ENCODE measurements at places on chromosomes 12 and 14.

- DNase-seq = no peak
These were observed 136.5 kb upstream of the VRK1 start for GRCh38 chr14:96660667-96661066.

DNA sequence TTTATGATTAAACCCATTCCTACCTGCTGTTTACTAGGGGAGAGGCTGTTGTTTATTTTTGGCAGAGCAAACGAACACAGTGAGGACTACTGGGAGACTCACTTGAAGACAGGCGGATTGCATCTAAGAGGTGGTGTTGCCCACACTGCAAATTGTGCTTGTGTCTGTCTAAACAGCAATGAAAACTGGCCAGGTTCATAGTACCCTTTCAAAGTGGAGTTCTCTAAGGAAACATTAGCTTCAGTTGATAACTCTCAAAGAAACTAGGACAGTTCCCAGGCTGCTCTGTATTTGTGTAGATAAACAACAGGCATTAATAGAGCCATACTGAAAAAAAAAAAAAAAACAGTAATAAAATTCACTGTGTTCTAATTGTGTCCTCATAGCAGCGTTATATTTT, 466.0 kb upstream of the RGS6 start:
- DNase-seq = no peak

DNA sequence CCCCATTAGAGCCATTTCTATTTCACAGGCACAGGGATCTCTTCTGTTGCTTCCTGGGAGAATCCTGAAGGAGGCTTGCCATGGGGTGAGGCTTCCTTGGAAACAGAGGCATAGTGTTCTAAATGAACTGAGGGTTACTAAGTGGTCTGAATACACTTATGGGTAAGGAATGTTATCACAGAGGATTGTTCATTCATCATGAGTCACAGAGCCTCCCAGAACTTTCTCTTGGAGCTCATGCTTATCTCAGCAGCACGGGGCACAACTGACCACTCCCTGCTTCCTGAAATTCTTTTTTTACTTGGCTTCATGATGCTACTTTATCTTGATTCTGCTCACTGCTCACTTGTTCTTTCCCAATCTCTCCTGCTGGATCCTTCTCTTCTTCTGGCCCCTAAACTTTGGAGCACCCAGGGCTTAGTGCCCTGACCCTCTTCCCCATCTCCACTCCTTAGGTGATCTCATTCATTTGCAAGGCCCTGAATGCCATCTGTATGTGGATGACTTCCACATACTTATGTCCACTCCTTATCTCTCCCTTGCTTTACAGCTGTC, 57.9 kb downstream of the ANO6 start:
- no peak for DNase-seq

GRCh38 chr12:105109465-105110212, 2.1 kb downstream of the WASHC4 start:
- DNase-seq = no peak

GRCh38 chr14:36091096-36091495, 85.4 kb downstream of the PTCSC3 start:
- DNase-seq = no peak

DNA sequence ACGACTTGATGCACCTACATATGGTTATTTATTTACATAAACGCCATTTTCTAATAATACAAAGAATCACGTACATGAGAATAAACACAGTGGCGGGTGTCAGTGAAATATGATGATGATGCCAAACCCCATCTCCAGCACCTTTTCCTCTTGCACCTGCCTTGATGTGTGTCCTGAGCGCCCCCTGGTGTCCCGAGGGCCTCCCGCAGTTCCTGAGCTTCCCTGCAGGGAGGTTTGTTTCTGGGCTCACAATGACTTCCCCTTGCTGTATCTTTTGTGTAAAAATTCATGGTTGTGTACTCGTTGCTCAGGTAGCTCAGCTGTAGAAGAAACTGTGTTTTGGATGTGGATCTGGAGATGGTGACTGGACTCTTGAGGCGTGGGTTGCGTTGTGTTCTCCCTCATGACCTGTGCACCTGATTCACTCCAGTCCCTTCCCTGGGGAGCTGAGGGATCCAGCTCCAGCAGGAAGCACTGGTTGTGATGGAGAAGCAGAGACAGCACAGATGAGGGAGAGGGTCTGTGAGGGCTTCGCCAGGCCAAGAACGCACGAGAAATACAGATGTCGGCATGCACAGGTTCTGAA, 1037.8 kb downstream of the TMEM121 start:
- DNase-seq = peak; percentile 47

GRCh38 chr12:11991604-11992003, 79.1 kb upstream of the BCL2L14 start:
- no peak for DNase-seq

GRCh38 chr14:68819260-68819691, 26.4 kb upstream of the ZFP36L1 start:
- DNase-seq = peak; percentile 23

- no peak for DNase-seq
These were observed 67.1 kb upstream of the SRSF5 start for GRCh38 chr14:69699748-69700303.

GRCh38 chr12:77772676-77773298, 57.9 kb upstream of the NAV3 start:
- no peak for DNase-seq

- no peak for DNase-seq
These were observed 64.9 kb upstream of the STRN3 start for GRCh38 chr14:31090883-31091764.

DNA sequence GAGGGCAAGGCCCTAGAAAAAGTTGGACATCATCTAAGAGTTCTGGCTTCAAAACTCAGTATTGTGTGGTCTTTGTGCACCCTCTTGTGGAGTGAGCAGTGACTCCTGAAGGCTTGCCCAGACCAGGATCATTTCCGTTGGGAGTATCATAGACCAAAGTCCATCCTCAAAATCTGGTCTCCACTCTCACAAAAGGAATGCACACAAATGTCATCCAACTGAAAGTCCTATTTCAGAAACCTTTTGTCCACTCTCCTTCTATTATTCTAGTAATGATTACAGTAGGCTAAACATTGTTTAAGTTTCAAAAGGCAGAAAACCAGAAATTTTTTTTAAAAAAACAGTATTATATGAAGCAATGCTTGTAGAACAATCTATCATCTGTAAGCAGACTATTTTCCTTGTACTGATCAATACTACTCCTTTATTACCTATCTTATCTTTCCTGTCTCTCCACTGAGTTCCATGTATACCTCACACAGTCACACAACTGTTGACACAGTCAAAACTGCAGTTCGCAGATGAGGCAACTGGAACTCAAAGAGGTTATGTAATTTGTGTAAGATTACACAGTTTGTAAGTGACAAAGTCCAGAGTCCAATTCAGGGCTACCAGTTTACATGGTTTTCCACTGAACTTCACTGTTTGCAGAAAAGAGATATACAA, 41.4 kb downstream of the COX16 start:
- DNase-seq = no peak

GRCh38 chr14:96663076-96663475, 134.1 kb upstream of the VRK1 start:
- DNase-seq = no peak

DNA sequence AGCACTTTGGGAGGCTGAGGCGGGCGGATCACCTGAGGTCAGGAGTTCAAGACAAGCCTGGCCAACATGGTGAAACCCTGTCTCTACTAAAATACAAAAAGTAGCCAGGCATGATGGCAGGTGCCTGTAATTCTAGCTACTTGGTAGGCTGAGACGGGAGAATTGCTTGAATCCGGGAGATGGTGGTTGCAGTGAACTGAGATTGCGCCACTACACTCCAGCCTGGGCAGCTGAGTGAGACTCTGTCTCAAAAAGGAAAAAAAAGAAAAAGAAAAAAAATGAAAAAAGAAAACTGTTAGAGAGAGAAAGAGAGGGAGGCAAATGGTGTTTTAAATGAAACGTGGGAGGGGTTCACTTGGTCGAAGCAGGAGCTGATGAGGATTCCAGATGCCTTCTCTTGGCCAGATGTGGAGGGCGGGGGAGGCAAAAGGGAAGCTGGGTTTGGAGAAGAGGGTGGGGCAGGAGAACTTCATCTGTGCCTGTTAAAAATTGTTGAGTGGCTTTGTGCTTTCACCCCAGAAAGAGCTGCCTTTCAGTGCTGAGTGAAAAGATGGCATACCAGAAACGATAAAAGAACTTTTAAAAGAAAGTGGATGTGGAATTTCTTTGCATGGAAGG, 1.1 kb downstream of the EMP1 start:
- DNase-seq = no peak

DNA sequence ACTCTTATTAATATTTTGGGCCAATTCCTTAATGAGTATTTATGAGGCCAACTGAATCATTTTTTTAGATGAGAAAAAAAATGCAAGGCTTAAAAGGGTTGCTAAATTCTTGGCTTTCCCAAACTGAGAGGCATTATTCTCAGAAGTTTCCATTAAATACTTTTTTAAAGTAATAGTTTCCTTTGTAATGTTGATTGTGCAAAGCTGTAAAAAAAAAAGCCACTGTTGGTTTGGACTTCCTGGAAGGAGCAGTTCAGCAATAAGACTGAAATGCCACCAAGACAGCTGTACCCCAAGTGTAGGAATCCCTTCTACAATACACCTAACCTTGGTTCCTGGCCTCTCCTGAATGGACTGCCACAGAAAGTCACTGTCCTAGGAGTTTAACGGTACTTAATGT, 231.3 kb downstream of the MON2 start:
- no peak for DNase-seq

GRCh38 chr12:113145720-113146551, 3.6 kb upstream of the CFAP73 start:
- DNase-seq = no peak

- no peak for DNase-seq
These were observed 85.4 kb downstream of the PIWIL1 start for GRCh38 chr12:130423136-130423535.

- DNase-seq = no peak
These were observed at the start of gene NR1H4 for GRCh38 chr12:100473716-100474150. Gene NR1H4 (plus strand): TSS chr12:100473866. CDS start chr12:100493324, 19,458 bp downstream.

- peak; percentile 35 for DNase-seq
These were observed 2.2 kb upstream of the NFATC4 start for GRCh38 chr14:24365600-24366412.

- DNase-seq = no peak
These were observed 6.0 kb upstream of the STK38L start for GRCh38 chr12:27237790-27238771.

Measured in stimulated activated naive CD4-positive, alpha-beta T cell treated with Interleukin-2 at 50 U/mL for 16 hours (primary cell).